ENCODE measurements at places on chromosomes 7 and 10. TPM values are rescaled to one million over a fixed set of nuclear protein-coding genes. Genes with fewer than 3 reads are reported as not detected.

Gene CLCN1
- total RNA-seq: not detected

Gene PLA2G12B
- not detected for total RNA-seq

Gene TFEC
- not detected for total RNA-seq

Gene HOXA10
- 54.5 TPM for total RNA-seq

Gene OR9A2
- total RNA-seq: not detected

Gene VAX1
- not detected for total RNA-seq

Gene TEX47
- not detected for total RNA-seq

Gene DYNC1I1
- 0.16 TPM for total RNA-seq

Gene INA
- 2.9 TPM for total RNA-seq

Gene GNA12
- 41.2 TPM for total RNA-seq

All from mesangial cell (primary cell).